Lower lobe of right lung (tissue), 2 donors: ENCODE measurements at places on chromosomes 2 and 18. TPM values are rescaled to one million over a fixed set of nuclear protein-coding genes. Genes with fewer than 3 reads are reported as not detected.

DUSP11 gene
- total RNA-seq, result 17.6 TPM

AQP4 gene
- 301 TPM for total RNA-seq

AQP12B gene
- total RNA-seq, result not detected

XIRP2 gene
- total RNA-seq, result 0.18 TPM

DPP10 gene
- total RNA-seq, result 0.80 TPM

CNTNAP5 gene
- not detected for total RNA-seq

BOK gene
- 44.2 TPM for total RNA-seq

NEDD4L gene
- total RNA-seq, result 203 TPM

ECEL1 gene
- 1.0 TPM for total RNA-seq

PLB1 gene
- 5.5 TPM for total RNA-seq

ANKRD62 gene
- 0.27 TPM for total RNA-seq

ERCC3 gene
- total RNA-seq, result 34.7 TPM

ATP5F1A gene
- 238 TPM for total RNA-seq

MSTN gene
- 0.18 TPM for total RNA-seq

CAMKMT gene
- 10.5 TPM for total RNA-seq

GRB14 gene
- total RNA-seq, result 4.6 TPM

SIX3 gene
- not detected for total RNA-seq

CYTIP gene
- total RNA-seq, result 40.5 TPM

RUFY4 gene
- not detected for total RNA-seq

PAX8 gene
- total RNA-seq, result 1.2 TPM
